HepG2 (cell line): ENCODE measurements at places on chromosomes 12 and 14.

- no peak for DNase-seq
These were observed 382.4 kb downstream of the APAF1 start for GRCh38 chr12:99027461-99027860.

DNA sequence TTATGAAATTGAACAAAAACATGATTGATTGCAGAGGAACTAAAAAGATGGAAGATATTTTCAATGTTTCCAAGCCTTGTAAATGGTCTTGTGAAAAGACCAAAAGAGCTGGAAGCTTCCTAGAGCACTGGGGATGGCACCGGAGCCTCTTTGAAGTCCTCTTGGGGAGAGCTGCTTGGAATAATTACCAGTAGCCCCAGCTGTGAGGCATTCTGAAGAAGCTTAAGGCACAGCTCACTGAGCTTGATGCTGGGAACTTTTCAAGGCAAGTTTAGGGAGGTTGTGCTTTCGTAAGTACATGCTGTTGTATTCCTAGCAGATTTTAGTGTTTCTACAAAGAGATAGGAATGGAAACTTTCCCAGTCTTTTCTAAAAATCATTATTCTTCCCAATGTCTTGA lies 13.9 kb downstream of the PDZRN4 start:
- no peak for DNase-seq

DNA sequence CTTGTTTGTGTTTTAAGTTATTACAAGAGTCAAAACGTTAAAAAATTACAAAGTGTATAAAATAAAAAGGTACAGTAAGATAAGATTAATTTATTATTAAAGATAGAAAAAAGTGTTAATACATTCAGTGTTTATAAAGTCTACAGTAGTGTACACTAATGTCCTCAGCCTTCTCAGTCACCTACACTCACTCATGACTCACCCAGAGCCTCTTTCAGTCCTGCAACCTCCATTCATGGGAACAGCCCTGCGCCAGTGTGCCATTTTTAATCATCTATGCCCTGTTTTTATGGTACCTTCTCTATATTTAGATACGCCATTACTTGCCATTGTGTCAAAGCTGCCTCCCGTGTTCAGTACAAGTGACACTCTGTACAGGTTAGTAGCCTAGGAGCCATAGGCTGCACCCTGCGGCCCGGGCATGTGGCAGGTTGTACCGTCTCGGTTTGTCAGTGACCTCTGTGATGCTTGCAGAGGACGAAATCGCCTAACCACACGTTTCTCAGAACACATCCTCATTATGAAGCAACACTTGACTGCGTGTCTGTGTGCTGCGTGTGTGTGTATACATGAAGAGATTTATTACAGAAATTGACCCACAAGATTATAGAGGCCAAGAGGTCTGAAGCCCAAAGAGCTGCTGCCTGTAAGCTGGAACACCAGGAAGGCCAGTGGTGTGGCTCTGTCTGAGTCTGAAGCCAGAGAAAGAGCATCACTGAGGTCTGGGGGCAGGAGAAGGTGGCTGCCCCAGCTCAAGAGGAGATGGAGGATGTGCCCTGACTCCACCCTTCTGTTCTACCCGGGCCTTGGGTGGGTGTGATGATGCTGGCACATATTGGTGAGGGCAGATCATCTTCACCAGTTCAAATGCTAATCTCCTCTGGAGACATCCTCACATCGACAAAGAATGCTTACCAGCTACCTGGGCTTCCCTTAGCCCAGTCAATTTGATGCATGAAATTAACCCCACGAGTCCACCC lies 116.6 kb upstream of the C14orf180 start:
- DNase-seq = no peak

DNA sequence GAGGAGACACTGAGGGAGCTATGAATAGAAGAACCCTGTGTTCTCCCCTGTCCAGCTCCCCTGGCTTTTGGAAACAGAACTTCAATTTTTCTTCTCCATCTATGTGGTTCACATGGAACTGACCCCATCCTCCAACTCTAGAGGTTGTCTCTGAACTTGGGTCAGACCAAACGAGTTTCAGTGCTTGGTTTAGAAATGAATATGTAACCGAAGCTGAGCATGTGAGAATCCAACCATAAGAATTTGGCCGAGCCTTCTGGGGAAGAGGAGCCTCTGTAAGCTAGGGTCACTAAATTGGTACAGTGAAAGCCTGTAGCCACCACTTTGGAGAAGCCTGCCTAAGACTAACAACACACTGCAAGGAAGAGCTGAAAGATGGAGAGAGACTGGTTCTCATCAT lies 464.4 kb downstream of the ZFP36L1 start:
- DNase-seq = no peak

- no peak for DNase-seq
These were observed 46.1 kb downstream of the MSRB3 start for GRCh38 chr12:65324551-65324950.
